ENCODE measurements at places on chromosomes 1 and 21. TPM values are rescaled to one million over a fixed set of nuclear protein-coding genes. Genes with fewer than 3 reads are reported as not detected.

Gene RGL1
- total RNA-seq = 3.2 TPM

Gene EXOC8
- 14.1 TPM for total RNA-seq

Gene LAPTM5
- 248 TPM for total RNA-seq

Gene SPATA46
- total RNA-seq = not detected

Gene PNRC2
- 121 TPM for total RNA-seq

Gene OR2T11
- total RNA-seq = not detected

Gene TSPAN2
- total RNA-seq = 1.0 TPM

Gene IL10RB
- 33.5 TPM for total RNA-seq

Gene CD1C
- total RNA-seq = 0.46 TPM

Gene PCNT
- total RNA-seq = 52.8 TPM

Gene TSACC
- total RNA-seq = not detected

Gene ELAVL4
- not detected for total RNA-seq

Gene AMY1A
- total RNA-seq = not detected

Gene FCRL6
- total RNA-seq = not detected

Gene IL10
- total RNA-seq = 0.29 TPM

Gene NFASC
- total RNA-seq = 1.8 TPM

Gene CTXND2
- total RNA-seq = not detected

Gene PLA2G2D
- not detected for total RNA-seq

Gene FAAH
- 5.5 TPM for total RNA-seq

Gene PCAT6
- total RNA-seq = 3.9 TPM

Gene CELA2B
- total RNA-seq = not detected

Gene GTF2B
- total RNA-seq = 55.8 TPM

Gene TENT5C
- 14.2 TPM for total RNA-seq

Gene GRIK3
- not detected for total RNA-seq

Gene HORMAD1
- 0.32 TPM for total RNA-seq

Gene PPM1J
- 0.46 TPM for total RNA-seq

Gene HMCN1
- 0.14 TPM for total RNA-seq

Gene NRAS
- 43.9 TPM for total RNA-seq

Gene TESK2
- 4.5 TPM for total RNA-seq

Gene ASAP3
- 0.98 TPM for total RNA-seq

Gene LINGO4
- not detected for total RNA-seq

Gene TCP10L
- 1.5 TPM for total RNA-seq

Gene KCNQ4
- 0.73 TPM for total RNA-seq

Gene CENPL
- 29.5 TPM for total RNA-seq

Gene MPL
- total RNA-seq = not detected

Gene OVAAL
- not detected for total RNA-seq

Gene PLA2G4A
- 0.27 TPM for total RNA-seq

Gene CCDC30
- total RNA-seq = 2.3 TPM

Gene TMEM125
- not detected for total RNA-seq

Gene RAB25
- 0.89 TPM for total RNA-seq

All from activated naive CD4-positive, alpha-beta T cell treated with anti-CD3 and anti-CD28 coated beads, Interleukin-2, amount 50 U/mL, for 72 hours (primary cell).